RCC 7860 (cell line): ENCODE measurements at places on chromosomes 7 and 10.
A peak's percentile ranks its signal among the peaks of the same experiment; 100 is the strongest.

DNA sequence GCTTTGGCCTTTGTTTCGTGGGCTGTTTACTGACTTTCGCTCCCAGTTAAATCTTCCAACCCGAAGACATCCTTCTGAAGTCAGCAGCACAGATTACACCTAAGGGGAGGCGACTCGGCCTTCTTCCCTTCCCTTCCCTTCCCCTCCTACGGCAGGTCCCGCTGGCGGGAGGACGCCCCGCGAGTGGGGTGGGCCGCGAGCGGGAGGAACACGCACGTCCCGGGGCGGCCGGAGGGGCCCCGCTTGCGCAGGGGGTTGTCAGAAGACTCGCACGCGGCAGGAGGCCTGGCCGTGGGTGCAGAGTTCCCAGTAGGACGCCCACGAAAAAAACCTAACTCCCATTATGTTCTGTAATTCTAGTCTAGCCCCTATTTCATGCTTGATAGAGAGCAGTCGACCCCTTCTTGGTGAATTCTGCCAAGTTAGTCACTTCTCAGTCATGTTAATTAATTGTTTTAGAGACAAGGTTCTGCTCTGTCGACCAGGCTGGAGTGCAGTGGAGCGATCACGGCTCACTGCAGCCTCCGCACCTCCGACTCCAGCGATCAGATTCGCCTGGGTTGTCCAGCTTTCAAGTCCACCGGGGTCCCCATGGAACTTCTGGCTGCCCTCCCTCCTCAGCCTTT is 19.2 kb upstream of the ZNF32 start:
- no peak for DNase-seq

DNA sequence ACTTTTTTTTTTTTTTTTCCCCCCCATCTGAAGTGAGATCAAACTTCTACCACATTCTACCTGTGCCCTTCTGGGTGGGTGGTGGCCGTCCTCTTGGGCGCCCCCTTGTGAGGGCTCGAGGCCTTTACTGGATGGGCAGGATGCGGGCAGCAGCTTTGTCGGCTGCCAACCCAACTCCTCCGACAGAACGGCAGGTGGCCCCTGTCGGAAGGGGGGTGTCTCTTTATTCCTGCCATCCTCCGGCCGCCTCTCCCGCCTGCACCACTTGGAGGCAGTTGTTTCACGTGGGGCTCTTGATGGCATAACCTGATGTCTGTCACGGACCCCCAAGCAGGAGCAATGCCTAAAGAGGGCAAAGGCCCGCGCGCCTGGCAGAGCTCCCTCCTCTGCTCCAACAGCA is 31.0 kb downstream of the AMZ1 start:
- no peak for DNase-seq

DNA sequence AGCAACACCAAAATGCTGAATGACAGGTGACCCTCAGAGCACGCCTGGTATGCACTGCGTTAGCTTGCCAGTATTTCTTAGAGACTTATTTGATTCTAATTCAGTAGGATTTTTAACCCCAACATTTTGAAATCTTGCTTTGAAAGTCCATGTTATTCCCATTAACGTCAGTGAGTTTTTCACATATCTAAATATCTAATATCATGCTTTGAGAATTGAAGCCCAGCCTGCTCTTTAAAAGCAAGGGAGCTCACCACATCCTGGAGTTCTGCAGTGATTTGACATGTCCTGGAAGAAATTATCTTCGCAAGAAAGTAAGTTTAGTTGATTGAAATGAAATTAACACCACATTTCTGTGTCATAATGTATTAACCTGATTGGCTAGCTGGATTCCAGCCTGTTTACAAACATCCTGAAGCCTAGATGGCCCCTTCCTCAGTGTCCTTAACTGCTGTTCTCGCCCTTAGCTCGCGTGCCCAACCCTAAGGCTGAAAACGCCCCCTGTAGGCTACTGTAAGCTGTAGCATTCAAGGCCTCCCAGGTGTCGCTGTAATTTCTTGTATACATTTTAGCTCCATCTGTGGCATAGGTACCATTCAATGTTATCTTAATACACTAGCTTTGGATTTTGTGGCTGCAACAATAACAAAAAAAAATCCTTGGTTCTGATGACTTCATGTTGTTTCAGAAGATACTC is 191.5 kb downstream of the MGMT start:
- DNase-seq, result no peak

GRCh38 chr10:131653140-131653539 is 247.7 kb upstream of the PPP2R2D start:
- DNase-seq, result no peak

- no peak for DNase-seq
Measured at GRCh38 chr7:34219153-34219718, 313.9 kb downstream of the BMPER start.

GRCh38 chr10:52864201-52865106 is 91.9 kb upstream of the MBL2 start:
- DNase-seq, result peak; percentile 94

GRCh38 chr7:10779465-10780399 is 193.9 kb upstream of the PHF14 start:
- DNase-seq, result no peak

GRCh38 chr10:114615600-114616007 is 42.5 kb downstream of the ABLIM1 start:
- peak; percentile 86 for DNase-seq

DNA sequence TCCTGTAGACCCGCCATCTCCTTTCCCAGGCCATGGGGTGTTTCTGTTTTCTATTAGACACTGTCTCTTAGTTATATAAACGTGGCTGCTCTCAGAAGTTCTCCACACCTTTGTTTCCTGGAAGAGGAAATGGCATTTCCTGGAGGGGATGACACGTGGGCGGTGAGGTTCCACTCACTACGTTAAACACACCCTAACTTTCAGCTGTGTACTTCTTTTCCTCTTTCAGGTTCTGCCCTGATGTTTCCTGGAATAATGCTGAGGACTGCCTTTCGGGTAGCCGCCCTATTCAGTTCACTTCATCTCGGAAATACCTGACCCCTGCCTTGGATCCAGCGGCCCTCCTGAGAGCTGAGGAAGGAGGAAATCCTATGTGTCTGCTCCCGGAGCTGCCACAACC is 3.4 kb upstream of the PRKCQ start:
- DNase-seq, result no peak

GRCh38 chr10:78974617-78975317 is 94.0 kb upstream of the ZMIZ1 start:
- DNase-seq, result peak; percentile 93

DNA sequence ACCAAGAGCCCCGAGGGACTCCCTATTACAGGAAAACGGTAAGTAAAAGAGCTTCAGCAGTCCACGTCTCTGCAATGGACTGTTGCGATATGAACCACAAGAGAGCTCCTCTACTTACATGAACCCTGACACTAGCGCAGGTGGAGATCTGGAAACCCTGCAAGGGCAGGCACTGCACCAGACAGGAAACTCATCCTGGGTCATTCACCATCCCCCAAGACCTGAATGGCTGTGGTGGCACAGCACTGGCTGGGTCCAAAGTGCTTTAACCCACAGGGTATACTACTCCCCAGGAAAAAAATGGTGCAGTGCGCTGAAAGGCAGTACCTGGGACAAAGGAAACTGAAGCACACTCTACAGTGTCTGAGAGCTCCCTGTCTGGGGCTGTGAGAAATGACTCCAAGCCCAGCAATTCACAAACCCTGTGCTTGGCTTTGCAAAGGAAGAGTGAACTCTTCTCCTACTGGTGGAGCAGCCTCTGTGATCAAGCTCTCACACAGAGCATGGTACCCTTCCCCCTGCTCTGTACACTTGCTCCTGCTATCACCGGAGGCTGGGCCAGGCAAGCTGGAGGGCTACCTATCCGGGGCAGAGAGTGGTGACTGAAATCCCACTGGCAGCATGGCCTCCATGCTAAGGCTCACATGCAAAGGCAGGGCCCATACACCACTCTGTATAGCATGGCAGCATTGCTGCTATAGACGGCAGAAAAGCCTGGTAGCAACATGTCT is 44.9 kb downstream of the HIBADH start:
- no peak for DNase-seq

- no peak for DNase-seq
Measured at GRCh38 chr7:78395298-78396036, 596.9 kb downstream of the PHTF2 start.

DNA sequence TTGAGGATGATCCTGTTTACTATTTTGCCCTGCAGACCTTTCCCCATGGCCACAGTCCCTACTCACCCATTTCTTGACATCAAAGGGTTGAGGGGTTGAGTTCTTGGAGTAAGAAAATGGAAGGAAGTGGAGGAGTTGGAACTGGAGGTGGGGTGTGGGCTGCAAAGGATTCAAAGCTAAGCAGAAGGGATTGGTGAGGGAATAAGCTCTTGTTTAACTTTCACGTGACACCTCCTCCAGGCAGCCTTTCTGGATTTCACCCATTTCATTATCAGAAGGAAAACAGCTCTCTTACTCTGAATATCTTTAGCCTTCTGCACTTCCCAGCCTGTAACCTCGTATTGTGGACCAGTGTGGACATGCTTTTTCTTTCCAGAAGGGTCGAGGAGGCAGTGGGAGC is 13.7 kb downstream of the MOSPD3 start:
- DNase-seq, result no peak

DNA sequence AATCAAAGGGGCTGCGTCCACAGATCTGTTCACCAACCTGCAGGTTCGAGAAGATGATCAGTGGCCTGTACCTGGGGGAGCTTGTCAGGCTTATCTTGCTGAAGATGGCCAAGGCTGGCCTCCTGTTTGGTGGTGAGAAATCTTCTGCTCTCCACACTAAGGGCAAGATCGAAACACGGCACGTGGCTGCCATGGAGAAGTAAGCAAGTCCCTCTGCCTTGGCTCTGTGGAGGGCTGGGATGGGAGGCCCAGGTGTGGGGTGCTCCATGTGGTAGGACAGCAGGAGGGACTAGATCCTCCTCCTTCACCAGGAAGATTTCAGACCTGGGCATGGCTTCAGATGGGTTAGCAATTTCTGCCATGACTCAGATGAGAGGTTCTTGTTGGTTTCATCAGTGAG is 25.9 kb downstream of the HKDC1 start:
- DNase-seq, result no peak

DNA sequence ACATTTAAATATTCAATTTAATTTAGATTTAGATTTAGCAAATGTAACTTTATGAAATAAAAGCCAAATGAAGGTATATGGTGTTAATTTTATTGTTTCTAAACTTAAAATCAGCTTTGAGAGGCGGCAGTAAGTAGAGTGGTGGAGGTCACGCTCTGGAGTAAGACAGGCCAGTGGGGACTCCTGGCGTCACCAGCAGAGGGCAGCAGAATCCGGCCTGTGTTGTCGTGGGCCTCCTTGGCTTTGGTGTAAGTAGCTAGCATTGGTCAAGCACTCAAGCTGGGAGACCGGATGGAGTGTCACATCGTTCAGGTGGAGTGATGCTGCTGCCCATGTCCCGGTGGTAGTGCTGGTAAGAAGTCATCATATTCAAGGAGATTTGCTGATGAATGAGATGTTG is 98.7 kb upstream of the DNAJB6 start:
- no peak for DNase-seq

GRCh38 chr7:158174947-158175346 is 412.7 kb downstream of the PTPRN2 start:
- DNase-seq, result no peak

DNA sequence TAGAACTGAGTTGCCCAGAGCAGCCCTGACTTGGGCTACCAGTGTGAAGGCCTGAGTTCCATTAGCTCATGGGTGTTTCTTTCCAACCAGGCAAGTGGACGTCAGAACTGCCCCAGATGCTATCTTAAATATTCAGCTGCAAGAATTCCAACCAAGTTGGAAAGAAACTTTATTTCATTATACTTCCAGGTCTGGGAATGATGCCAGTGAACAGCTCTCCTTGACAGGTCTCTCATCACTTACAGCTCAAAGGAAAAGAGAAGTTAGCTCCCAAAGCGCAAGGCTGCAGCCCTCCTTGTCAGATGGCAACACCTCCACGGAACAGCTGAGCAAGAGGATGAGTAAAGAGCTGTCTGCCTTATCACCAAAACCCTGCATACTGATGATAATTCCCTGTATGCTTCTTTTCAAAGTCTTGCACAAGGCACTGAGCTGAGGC is 255.5 kb upstream of the AOAH start:
- no peak for DNase-seq

DNA sequence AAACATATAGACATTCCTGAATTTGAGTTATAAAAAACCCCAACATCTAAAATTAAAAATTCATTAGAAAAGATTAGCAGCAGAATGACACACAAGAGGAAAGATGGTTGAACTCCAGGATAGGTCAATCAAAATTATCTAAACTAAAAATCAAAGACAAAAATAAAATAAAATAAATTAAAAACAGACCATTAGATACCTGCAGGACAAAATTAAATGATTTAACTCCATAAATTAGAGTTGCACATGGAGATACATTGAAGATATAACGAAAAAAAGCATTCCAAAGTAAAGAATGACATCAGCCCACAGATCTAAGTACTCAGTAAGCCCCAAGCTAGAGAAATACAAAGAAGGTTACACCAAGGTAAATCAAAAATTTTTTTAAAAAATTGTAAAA is 226.1 kb upstream of the SORCS1 start:
- no peak for DNase-seq

DNA sequence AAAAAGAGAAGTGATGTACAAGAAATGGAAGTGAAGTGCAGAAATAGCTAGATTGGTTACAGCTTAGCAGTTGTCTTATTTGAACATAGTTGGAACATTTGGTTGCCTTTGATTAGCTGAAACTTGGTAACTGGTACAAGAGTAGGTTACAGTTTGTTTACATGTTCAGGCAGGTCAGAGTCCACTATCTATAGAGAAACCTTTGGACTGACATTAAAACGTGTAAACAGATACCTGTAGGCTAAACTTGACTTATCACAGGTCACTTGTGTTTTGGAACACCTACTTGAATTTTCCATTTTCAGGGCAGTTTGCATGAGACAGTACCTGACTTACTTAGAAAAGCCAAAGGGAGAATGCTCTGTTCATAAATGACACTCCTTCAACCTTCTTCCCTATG is 28.5 kb upstream of the CYP2C8 start:
- no peak for DNase-seq

DNA sequence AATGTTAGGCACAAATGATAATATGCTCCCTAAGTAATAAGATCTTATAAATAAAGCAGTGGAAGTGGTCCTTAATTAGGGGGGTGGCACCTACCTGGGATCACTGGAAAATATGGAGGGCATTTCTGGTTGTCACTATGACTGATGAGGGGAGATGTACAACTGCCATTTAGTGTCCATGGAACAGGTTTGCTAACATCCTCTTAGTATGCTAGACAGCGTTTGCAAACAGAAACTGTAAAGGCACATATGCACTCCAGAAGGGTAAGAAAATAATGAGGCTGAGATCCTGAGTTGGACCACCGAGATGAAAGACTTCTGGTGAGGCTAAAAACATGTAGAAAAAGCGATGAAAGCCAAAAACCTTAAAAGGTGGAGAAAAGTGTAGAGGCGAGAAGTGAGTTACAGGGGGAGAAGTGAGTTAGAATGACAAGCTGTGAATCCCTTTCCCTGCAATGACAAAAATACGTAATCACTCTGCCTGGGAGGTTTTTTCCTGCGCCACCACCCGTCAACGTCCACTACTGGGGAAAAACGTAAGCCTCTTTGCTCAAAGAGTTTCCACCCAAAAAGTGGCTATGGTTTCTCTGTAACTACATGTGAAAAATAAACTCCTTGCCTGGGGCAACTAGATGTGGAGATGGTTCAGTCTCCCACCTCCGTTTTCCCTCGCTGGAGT is 767 bp downstream of the KRIT1 start:
- no peak for DNase-seq

- DNase-seq, result no peak
Measured at GRCh38 chr10:73647211-73647874, 6.1 kb upstream of the MYOZ1 start.

GRCh38 chr10:92655426-92655825 is 34.3 kb upstream of the HHEX start:
- DNase-seq, result no peak
